ENCODE measurements at places on chromosomes 6 and 20. TPM values are rescaled to one million over a fixed set of nuclear protein-coding genes. Genes with fewer than 3 reads are reported as not detected.

The AKAP7 gene
- 21.4 TPM for polyA plus RNA-seq

DNA sequence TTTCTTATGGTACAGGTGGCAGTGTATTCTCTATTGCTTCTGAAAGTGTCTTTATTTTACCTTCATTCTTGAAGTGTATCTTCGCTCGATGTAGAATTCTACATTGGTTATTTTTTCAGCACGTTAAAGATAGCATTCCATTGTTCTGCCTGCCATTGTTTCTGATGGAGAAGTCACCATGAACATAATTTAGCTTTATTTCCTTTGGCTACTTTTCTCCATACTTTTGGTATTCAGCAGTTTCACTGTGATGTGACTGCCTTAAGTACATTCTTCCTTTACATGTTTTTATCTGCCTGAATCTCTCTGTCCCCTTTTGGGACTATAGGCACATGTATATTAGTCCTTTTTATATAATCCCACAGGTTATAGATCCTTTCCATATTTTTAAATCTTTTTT is 19.0 kb downstream of the ZNF133 start:
- DNase-seq, result no peak
- H3K4me1 ChIP-seq, result no peaks in the 10 kb centered on the region
- H3K27me3 ChIP-seq, result no peaks in the 10 kb centered on the region

GRCh38 chr6:138592749-138593123 is 93.4 kb upstream of the NHSL1 start:
- H3K27ac ChIP-seq, result peak overlapping the region; percentile 82
- H3K4me1 ChIP-seq, result peaks cover 27% of the 10 kb centered on the region
- no peaks in the 10 kb centered on the region for H3K36me3 ChIP-seq
- H3K27me3 ChIP-seq, result no peaks in the 10 kb centered on the region

DNA sequence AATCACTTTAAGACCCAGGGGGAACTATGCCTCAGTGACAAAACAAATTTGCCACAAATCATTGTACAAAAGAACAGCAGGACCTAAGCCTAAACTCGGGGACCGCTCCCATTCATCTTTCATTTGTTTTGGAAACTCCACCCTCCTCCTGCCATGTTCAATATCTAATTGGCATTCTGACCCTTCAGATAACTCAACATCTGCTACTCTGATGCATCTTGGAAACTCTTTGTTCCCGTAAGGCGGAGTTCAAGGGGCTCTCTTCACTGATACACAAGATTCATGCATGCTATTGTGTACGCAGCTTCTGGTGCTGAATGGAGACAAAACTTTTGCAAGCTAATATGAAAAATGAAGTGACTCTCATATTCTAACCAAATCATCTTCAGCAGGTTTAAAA is 187.6 kb downstream of the ZFP64 start:
- H3K27ac ChIP-seq, result no peak overlapping the region
- H3K27me3 ChIP-seq, result no peaks in the 10 kb centered on the region

DNA sequence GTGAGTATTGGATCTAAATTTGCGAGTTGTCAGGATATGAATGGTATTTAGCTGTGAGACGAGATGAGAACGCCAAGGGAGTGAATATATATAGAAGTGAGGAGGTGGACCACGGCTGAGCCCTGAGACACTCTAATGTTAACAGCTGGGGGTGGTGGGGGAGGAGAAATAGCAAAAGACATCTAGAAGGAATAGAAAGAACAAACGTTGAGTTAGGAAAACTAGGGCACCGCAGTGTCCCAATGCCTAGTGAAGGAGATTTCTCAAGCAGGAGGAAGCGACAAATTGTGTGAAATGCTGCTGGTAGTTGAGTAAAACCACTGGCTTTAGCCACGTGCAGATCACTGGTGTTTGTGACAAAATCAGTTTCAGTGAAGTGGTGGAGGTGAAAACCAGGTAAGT is 56.9 kb downstream of the CD164 start:
- no peaks in the 10 kb centered on the region for H3K4me1 ChIP-seq
- H3K4me3 ChIP-seq, result no peak overlapping the region
- H3K27me3 ChIP-seq, result no peaks in the 10 kb centered on the region
- H3K36me3 ChIP-seq, result no peaks in the 10 kb centered on the region
- H3K27ac ChIP-seq, result peak overlapping the region; percentile 48
- no peak for DNase-seq
